ENCODE measurements at places on chromosomes 12 and 14. TPM values are rescaled to one million over a fixed set of nuclear protein-coding genes. Genes with fewer than 3 reads are reported as not detected.

The STAB2 gene
- total RNA-seq = not detected

The DDX23 gene
- total RNA-seq = 131 TPM

The LIN7A gene
- not detected for total RNA-seq

The SYCP3 gene
- total RNA-seq = 0.17 TPM

The HSP90AA1 gene
- total RNA-seq = 1,374 TPM

The SLC38A1 gene
- total RNA-seq = 250 TPM

The ANKLE2 gene
- total RNA-seq = 117 TPM

The PDE3A gene
- total RNA-seq = not detected

The C12orf50 gene
- total RNA-seq = not detected

The ISM2 gene
- not detected for total RNA-seq

The CAPZA3 gene
- total RNA-seq = not detected

The RNASE7 gene
- not detected for total RNA-seq

The KTN1 gene
- total RNA-seq = 139 TPM

The NABP2 gene
- 103 TPM for total RNA-seq

The ZDHHC22 gene
- not detected for total RNA-seq

The MTRFR gene
- total RNA-seq = 27.1 TPM

The DGKA gene
- 199 TPM for total RNA-seq

The HOXC6 gene
- total RNA-seq = not detected

The SPTB gene
- 0.17 TPM for total RNA-seq

Measured in activated CD8-positive, alpha-beta memory T cell treated with anti-CD3 and anti-CD28 coated beads for 36 hours (primary cell).